Activated T-cell treated with anti-CD3 and anti-CD28 coated beads, Interleukin-2, amount 50 U/mL, for 72 hours (primary cell): ENCODE measurements at places on chromosomes 12 and 14. TPM values are rescaled to one million over a fixed set of nuclear protein-coding genes. Genes with fewer than 3 reads are reported as not detected.

DNA sequence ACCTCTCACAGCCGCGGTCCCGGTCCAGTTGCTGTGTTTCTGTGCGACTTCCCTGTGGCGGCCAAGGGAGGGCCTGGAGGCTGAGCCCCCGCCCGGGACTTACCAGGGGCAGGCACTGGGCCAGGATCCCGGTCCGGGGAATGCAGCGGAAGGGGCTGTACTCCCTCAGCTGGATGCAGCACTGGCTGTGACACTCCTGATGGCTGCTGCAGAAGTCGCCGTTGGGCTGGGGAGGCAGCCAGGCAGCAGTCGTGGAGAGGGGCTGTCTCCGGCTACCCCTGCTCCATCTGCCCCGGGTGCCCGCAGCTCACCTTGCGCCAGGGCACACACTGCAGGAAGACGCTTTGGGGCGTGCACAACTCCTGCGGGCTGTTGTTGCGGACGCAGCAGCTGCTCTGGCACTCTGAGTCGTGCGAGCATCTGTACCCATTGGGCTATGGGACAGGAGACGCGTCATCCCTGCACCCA lies 6.2 kb downstream of the LRCOL1 start:
- H3K27ac ChIP-seq = no peak overlapping the region
- H3K36me3 ChIP-seq = no peaks in the 10 kb centered on the region
- H3K27me3 ChIP-seq = peaks cover 67% of the 10 kb centered on the region
- DNase-seq = no peak

- no peaks in the 10 kb centered on the region for H3K27me3 ChIP-seq
- no peaks in the 10 kb centered on the region for H3K36me3 ChIP-seq
- H3K4me1 ChIP-seq = no peaks in the 10 kb centered on the region
- no peak overlapping the region for H3K4me3 ChIP-seq
- no peak for DNase-seq
Observed at GRCh38 chr14:59768855-59769375, 101.7 kb downstream of the RTN1 start.

- no peak for DNase-seq
- H3K27me3 ChIP-seq = no peaks in the 10 kb centered on the region
- H3K4me1 ChIP-seq = no peaks in the 10 kb centered on the region
- no peak overlapping the region for H3K27ac ChIP-seq
- no peaks in the 10 kb centered on the region for H3K36me3 ChIP-seq
Observed at GRCh38 chr12:128606538-128606937, 217.2 kb downstream of the SLC15A4 start.

DNA sequence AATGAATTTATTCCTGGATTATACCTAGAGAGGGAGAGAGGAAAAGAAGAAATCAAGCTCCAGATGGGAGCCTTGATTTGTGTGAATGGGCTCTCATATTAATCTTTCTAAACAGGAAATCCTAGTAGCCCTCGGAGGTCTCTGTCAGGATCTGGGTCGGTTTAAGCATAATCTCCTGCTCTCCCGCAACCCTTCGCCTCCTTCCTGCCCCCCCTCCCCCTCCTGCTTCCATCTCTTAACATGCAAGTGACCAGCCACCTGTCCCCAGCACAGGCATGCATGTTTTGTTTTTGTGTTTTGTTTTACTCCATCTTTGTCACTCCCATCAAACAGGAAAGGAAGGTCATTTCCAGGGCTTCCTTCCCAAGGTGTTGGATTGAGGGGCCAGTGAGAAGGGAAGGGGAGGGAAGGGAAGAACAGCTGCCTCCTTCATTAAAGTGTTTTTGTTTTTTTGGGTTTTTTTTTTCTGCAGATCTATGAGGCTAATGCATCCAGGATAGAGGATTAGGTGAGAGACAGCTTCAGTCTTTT lies 4.8 kb upstream of the KCNA5 start:
- no peaks in the 10 kb centered on the region for H3K36me3 ChIP-seq
- DNase-seq = no peak
- peaks cover 51% of the 10 kb centered on the region for H3K27me3 ChIP-seq
- H3K4me3 ChIP-seq = no peak overlapping the region
- peaks cover 6% of the 10 kb centered on the region for H3K4me1 ChIP-seq
- H3K27ac ChIP-seq = no peak overlapping the region

GRCh38 chr12:45290216-45290605 lies 74.3 kb downstream of the ANO6 start:
- H3K4me1 ChIP-seq = no peaks in the 10 kb centered on the region
- no peak overlapping the region for H3K27ac ChIP-seq
- no peak for DNase-seq
- H3K36me3 ChIP-seq = peaks cover 2% of the 10 kb centered on the region

GRCh38 chr14:61342932-61343331 lies 21.6 kb downstream of the PRKCH start:
- peak overlapping the region; percentile 99 for H3K27ac ChIP-seq
- H3K36me3 ChIP-seq = peaks cover 8% of the 10 kb centered on the region
- H3K27me3 ChIP-seq = no peaks in the 10 kb centered on the region
- no peak for DNase-seq

Gene GON7
- total RNA-seq = 22.3 TPM

Gene MYBPC1
- total RNA-seq = not detected

Gene EML5
- total RNA-seq = 15.3 TPM

Gene SPX
- total RNA-seq = 1.6 TPM

Gene RHEBL1
- total RNA-seq = 28.3 TPM

Gene GPR132
- total RNA-seq = 49.6 TPM

Gene COX8C
- 1.2 TPM for total RNA-seq
